ENCODE measurements at places on chromosomes 16 and 17.
A peak's percentile ranks its signal among the peaks of the same experiment; 100 is the strongest.

DNA sequence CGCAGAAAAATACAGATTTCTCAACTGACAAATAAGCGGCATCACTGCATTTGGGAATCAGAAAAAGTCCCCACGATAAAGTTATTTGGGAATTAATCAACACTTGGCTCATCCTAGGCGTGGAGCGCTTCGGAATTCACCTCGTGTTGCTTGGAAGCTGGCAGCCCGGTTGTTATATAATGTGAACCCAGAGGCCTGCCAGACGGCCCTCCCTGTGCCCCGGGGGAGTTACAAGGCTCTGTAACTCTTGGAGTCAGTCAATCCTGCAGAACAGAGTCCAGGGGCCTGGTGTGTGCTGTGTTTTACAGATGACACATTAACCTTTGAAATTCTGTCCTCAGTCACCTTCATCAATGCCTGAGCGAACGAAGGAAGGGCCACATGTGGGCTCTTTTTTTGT is 111.1 kb downstream of the PITPNC1 start:
- DNase-seq: no peak

DNA sequence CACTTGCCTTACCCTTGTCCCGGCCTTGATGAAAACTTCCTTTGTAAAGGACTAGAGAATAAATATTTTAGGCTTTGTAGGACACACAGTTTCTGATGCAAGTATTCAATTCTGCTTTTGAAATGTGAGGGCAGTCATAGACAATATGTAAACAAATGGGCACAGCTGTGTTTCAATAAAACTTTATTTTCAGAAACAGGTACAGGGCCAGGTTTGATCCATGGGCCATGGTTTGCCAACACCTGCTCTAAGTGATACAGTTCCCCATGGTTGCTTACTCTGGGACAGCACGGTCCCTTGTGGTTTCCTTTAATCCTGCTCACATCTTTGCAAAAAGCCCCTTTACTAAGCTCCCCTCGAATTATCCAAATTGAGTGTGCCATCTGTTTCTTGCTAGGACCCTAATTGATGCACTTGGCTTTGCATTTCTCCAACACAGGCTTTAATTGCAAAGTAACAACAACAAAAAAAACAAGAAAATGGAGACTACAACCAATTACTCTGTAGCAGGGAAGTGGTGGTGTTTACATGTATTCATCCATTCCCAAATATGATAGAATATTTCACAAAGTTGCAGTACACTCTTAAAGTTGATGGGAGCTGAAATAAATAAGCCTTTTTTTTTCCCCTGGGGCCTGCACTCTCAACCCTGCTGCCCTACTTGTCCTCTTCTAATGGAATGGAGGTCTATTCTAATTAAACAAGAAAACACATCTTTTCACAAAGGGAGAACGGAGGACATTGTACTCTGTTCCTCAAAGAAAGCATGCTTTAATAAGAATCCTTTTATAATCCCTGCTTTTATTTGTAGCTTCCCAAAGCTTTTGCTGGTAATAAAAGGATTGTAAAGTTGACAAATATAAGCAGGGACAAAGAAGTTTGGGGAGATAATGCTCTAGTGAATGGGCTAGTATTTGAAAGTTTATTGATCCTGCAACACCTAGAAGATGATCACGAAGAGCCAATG is 37.7 kb upstream of the TOX3 start:
- no peak for DNase-seq

- no peak for DNase-seq
Measured at GRCh38 chr17:43352579-43353331, 46.0 kb upstream of the ARL4D start.

GRCh38 chr16:178668-179015 is 1.6 kb upstream of the HBQ1 start:
- no peak for DNase-seq

- DNase-seq: no peak
Measured at GRCh38 chr17:37146086-37147064, 197.6 kb downstream of the AATF start.

DNA sequence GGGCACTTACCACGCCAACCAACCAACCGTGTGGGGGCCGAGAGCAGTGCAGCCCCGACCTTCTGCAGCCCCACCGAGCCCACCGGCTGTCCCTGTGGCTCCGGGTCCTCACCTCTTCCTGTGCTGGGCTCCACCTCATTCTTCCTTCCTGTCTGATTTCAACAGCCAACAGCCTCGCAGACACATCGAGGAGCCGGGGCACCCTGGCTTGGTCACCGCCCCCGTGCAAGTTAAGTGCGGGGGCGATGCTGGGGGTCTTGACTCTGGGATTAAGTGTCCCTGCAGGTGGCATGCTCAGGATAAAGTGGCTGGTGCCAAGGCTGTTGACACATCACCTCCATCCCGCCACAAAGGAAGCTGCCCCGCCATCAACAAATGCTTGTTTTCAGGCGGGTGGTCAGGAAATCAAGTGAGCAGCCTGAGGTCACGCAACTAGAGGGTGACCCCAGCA is at the start of gene NLRC3:
Gene NLRC3 (minus strand): TSS at position 102 of the 451 bp plus-strand sequence. CDS start 12,367 bp downstream, outside the sequence.
- peak; percentile 63 for DNase-seq

DNA sequence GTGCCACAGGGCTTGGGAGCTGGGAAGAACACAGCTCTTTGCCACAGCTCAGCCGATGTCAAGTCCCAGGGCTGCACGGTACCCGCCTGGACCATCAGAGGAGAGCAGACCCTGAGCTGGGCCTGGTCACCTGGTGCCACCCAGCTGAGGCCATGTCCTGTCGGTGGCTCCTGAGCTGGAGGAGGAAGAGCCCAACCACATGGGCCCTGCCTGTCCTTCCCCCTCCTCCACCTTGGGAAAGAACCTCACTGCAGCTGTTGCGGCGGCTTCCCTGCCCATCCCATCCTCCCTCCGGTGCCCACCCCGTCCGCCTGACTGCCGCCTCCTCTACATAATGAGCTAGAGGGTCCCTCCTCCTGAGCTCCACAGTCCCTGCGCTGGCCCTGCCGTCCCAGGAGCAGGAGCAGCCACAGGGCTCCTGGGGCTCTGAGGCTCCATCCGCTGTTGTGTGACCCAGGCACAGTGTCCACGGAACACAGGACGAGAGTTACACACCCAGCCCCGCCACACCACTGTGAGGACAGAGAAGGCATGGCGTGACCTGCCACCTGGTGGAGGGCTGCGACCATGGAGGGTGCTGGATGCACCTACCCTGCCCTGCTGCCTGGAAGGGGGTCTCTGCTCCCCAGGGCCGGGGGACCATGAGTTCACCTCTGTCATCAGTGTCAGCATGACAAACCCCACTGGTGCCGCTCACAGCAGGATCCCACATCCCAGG is 21.4 kb upstream of the CHMP6 start:
- DNase-seq: no peak

DNA sequence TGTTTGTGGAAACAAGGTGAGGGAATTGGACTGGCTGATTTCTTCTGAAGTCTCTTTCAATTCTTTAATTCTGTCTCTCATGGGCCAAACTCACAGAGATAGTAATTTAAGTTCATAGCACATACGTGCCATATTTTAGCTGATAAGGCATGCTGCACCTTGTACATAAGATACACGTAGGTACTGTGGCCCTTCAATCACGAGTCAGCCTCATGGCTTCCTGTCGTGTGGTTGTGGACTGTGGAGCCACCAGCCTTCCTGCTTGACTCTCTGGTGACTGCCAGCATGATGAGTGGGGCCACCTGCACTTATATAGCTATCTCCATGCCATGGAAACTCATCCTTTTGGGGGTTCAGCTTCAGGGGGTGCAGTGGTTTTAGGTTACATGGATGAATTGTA is 25.1 kb downstream of the KSR1 start:
- DNase-seq: peak; percentile 44

DNA sequence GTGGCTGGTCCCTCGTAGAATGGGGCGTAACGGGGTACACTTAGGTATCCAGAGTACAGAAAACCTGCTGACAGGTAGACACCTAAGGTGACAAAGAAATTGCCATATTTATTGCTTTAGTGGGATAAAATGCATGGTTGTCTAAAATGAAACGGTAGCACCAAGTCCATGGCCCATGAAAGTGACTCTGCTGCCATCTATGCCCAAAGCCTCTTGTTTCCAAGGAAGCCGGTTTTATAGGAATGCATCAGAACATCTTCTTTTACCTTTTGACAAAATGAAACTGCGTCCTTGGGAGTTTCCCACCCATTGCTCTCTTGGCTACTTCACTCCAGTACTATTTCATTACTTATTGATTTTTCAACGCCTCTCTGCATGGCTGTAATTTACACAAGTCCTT is 151.3 kb upstream of the ZFHX3 start:
- DNase-seq: no peak

DNA sequence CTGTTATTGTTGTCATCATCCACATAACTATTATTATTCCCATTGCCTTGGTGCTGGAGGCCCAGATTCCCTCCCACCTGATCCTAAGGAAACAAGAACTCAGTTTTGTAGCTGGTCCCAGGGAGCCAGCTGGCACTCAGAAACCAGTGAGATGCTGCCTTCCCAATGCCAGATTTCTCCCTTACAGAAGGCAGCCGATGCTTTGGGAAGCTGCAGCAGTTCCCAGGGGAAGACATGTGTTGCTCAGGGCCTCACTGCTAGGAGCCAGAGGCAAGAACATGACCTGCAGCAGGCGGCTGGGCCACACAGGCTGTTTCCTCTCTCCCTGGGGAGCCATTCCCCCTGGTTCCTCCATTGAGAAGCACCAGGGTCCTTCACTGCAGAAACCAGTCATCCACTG is 59.9 kb upstream of the GRIN2A start:
- DNase-seq: no peak

Data from NK-92 treated with Interleukin-12 subunit alpha and Interleukin-12 subunit beta, amount 100 ng/mL, for 24 hours (cell line).